ENCODE measurements at places on chromosomes 6 and 20.

DNA sequence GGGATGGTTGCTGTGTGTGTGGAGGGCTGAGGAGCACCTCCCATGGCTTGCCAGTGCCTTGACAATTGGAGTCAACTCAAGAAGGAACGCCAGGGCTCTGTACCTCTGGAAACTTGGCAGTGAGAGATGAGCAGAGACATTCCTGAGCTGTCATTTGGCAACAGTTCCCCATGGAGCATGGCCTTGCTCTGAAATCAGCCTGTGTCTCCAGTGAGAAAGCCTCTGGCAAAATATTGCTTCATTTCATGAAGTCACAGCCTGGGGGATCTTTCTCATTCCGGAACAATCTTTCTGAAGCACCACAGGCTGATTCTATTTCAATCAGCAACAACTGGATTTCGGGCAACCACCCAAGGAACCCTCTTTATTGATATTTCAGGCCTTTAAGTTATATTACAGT is 52.2 kb upstream of the FNDC1 start:
- DNase-seq, result peak; percentile 65

DNA sequence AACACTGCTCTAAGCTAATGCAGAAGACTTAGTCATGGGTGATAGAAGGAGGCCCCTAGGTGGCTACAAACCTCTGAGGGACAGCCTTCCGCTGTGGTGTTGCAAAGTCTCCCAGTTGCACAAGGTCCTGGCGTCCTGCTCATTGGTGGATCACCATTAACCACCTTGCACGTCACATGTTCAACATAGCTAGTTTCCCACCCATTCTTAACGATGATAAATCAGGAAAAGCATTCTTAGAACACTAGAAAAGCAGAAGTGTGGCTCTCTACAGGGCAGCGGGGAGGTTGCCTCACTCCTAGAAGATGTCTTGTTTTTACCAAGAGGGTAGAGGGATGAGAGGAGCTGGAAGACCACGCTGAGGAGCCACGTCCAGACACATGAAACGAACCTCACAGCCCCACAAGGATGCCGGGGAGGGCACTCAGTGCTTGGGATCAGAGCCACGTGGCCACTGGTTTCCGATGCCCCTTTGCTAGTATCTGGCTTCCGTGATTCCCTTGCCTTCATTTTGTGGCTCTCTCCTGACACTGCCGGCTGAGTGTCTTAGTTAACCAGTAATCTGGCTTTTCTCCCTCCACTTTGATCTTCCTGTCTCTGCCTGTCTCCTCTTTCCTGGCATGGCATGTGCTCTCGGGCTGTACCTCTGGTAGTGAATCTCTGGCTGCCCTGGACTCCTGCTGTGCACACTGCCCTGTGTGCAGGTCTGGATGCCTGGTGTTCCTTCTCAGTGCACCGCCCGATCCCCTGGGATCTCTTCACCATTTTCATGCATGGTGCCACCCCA is 91.4 kb upstream of the NEDD9 start:
- DNase-seq, result no peak

- DNase-seq, result no peak
These were observed 68.5 kb downstream of the MAP3K5 start for GRCh38 chr6:136723780-136724179.

DNA sequence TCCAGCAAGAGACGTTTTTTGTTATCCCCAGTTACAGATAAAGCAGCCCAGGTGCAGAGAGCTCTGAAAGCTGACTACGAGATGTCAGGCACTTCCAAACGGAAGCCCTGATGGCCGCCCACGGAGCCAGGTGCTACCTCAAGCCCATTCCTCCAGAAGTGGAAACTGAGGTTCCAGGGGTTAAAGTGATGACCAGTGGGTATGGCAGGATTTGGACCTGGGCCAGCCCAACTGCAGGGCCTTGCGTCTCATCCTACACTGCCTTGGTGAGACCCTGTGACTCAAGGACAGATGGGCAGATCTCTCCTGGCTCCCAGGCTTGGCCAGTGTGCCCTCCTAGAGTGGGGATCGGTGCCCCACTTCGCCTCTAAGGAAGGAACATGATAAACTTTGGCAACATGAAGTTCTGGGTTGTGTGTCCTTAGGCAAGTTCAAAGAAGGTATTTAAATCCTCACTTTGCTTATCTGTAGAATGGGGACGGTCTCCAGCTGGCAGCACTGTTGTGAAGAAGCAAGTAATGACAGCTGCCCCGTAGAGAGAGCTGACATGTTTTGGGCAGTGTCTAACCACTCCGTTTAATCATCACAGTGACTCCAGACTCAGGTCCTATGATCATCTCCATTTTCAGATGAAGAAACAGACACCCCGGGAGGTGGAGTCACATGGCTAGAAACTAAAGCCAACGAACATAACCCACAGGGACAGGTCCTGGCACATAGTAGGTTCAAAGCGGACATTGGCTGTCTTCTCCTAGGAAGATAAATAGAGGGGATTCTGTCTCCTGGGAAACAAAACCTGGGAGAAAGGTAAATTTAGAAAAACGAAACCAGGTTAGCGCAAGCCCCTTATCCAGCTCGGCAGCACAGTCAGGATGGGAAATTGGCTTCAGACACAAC is 34.4 kb upstream of the CDH22 start:
- DNase-seq, result no peak

DNA sequence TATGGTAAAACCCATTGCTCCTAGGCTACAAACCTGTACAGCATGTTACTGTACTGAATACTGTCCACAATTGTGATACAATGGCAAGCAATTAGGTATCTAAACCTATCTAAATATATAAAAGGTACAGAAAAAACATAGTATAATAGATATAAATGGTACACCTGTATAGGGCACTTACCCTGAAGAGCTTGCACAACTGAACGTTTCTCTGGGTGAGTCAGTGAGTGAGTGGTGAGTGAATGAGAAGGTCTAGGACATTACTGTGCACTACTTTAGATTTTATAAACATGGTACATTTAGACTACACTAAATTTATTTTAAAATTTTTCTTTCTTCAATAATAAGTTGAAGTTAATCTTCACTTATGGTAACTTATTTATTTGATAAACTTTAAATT is 119.9 kb upstream of the CEP85L start:
- no peak for DNase-seq

GRCh38 chr6:31055441-31055840 is 45.2 kb downstream of the MUC22 start:
- no peak for DNase-seq

DNA sequence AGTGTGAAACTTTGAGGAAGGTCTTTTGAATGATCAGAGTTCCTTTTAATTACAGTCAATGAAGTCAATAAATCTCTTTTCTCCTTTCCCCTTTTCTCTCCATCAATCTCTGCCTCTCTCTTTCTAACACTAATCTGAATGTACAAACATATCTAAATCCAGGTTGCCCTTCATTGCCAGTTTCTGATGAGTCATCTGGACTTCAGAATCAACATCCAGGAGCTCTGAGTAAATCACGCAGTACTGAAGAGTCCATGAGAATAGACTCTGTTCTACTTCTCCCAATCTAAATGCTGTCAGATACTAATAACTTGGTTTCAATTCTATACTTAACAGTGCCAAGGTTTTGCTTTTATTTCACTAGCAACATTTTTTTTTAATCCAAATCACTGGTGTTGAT is 238.7 kb upstream of the THEMIS start:
- DNase-seq, result no peak

- no peak for DNase-seq
These were observed 52.1 kb downstream of the FAXC start for GRCh38 chr6:99297415-99297814.

All from GM04504 (cell line).